ENCODE measurements at places on chromosomes 11 and 22.

GRCh38 chr11:76159303-76159937, 46.9 kb downstream of the WNT11 start:
- DNase-seq, result no peak

GRCh38 chr11:57283231-57283990, 41.3 kb downstream of the TNKS1BP1 start:
- DNase-seq, result no peak

DNA sequence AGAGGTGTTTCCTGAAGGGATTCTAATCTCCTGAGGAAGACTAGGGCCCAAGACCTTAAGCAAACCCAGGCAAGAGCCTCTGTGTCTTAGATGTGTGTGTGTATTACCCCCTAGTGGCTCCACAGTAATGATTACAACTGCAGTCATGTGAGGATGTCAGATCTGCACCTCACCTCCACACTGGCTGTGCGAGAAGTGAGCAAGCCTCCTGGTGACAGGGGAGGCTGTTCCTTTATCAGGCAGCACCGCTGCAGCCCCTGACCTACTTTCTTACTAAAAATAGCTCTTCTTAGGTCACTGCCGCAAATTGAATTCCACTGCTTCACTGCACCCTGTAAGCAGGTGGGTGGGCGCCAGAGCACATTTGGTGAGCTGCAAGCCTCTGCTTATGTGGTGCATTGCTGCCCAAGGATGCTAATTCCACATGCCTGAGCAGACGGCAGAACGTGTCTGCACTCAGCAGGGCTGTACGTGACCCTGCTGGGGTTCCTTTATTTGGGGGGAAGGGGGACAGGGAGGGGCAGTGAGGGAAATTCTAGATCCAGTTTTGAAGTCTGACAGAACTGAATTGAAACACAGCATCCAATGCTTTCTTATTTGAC, 112.4 kb downstream of the KCNC1 start:
- peak; percentile 18 for DNase-seq

DNA sequence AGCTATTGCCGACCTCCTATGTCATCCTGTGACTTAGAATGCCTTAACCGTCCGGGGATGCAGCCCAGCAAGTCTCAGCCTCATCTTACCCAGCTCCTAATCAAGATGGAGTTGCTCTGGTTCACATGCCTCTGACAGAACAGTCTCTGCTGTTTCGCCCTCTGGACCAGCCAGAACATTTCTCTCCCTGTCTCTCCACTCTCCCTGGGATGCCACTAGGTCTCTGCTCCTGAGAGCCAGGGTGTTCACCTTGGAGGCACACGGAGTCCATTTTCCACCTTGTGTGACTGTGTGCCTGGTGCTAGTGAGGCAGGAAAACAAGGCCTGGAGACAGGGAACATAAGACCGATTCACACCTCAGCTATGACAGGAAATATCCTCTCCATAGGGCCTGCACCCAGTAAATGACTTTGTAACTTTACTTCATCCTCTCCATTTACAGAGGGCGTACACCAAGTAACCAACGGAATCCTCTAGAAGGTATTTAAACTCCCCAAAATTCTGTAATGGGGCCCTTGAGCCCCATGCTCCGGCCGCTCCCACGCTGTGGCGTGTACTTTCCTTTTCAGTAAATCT, 16.8 kb upstream of the B4GALNT4 start:
- no peak for DNase-seq

GRCh38 chr11:57164317-57164716, 17.4 kb upstream of the LRRC55 start:
- DNase-seq, result no peak

- DNase-seq, result no peak
Measured at GRCh38 chr11:17551347-17552040, 4.4 kb downstream of the OTOG start.

DNA sequence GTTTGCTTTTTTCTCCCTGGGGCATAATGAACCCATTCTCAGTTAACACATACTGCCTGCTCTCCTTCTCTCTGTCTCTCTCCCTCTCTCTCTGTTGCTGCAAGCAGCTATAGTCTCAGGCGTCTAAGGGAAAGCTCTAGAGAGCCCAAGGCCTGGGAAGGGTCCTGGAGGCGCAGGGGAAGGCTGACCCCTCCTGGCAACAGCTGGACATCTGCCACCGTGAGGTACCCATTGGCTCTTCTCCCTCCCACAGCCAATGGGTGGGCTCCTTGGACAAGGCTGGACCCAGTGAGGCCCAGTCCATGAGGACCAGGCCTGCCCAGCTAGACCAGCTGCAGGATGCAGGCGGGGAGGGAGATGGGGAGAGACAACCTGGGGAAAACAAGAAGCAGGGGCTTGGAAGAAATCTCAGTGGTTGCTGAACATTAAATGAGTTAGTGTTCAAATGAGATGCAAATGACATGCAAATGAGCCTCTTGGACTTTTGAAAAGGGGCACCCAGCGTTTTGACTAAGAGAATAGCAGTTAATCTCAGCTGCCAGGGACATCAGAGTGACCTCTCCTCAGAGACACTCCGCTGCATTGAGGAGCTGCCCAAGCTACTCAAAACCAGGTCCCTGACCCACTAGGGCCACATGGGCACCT, 349.7 kb downstream of the BUD13 start:
- no peak for DNase-seq
